ENCODE measurements at places on chromosomes 7 and 10. TPM values are rescaled to one million over a fixed set of nuclear protein-coding genes. Genes with fewer than 3 reads are reported as not detected.

Gene NUPR2
- total RNA-seq = not detected

Gene HIP1
- total RNA-seq = 19.1 TPM

Gene ALOX5
- total RNA-seq = not detected

Gene C10orf53
- total RNA-seq = not detected

Gene ACTR1A
- total RNA-seq = 185 TPM

Gene HGF
- total RNA-seq = not detected

Gene ABCB4
- total RNA-seq = not detected

Gene FAM180A
- not detected for total RNA-seq

Gene SNX10
- 32.3 TPM for total RNA-seq

Gene TEX47
- not detected for total RNA-seq

Gene ZNF485
- 0.80 TPM for total RNA-seq

Gene SLC26A5
- not detected for total RNA-seq

Gene CPED1
- total RNA-seq = 21.5 TPM

Measured in G401 (cell line).